ENCODE measurements at places on chromosomes 1 and 21.
A peak's percentile ranks its signal among the peaks of the same experiment; 100 is the strongest.

GRCh38 chr1:206935491-206936067, 10.7 kb downstream of the PIGR start:
- peak; percentile 66 for DNase-seq

GRCh38 chr1:26827663-26828062, 1.2 kb downstream of the ZDHHC18 start:
- DNase-seq: no peak

DNA sequence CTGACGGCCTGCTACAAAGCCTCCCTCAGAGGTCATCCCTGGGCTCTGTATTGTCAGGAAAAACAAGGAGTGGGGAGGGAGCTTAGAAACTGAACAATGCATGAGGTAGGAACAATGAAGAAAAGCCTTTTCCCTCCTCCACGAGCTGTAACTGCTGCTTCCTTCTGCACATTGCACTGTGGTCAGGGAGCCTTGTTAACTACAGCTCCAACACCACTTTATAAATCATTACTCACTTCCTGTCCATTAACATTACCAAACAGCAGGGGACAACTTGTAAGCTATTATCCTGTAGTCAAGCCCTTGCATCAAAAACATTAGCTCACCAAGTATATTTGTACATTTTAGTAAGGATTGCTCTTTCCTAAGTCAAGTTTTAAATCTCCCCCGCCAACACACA, 336.0 kb upstream of the NR5A2 start:
- no peak for DNase-seq

GRCh38 chr21:38389896-38390295, 108.4 kb downstream of the ERG start:
- no peak for DNase-seq

DNA sequence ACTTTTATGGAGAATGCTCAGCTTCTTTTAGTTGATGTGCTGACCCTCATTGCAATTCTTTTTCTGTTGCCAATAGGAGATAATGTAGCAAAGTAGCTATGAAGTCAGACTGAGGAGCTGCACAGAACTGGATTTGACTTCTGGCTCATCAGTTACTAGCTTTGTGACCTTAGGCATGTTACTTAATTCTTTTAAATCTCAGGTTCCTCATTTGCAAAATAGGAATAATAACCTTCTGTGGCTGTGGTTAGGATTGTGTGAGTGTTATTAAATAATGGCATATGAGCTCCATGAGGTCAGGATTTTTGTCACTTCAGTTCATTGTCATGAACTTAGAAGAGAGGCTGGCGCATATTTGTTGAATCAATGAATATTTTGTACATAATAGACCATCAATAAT, 237.6 kb upstream of the SGIP1 start:
- DNase-seq: no peak

Data from activated naive CD4-positive, alpha-beta T cell treated with anti-CD3 and anti-CD28 coated beads for 36 hours (primary cell).